ENCODE measurements at places on chromosomes 16 and 17.

GRCh38 chr16:54098247-54098646 lies 188.3 kb downstream of the IRX3 start:
- DNase-seq, result no peak

GRCh38 chr17:57045868-57046704 lies 39.0 kb upstream of the AKAP1 start:
- no peak for DNase-seq

DNA sequence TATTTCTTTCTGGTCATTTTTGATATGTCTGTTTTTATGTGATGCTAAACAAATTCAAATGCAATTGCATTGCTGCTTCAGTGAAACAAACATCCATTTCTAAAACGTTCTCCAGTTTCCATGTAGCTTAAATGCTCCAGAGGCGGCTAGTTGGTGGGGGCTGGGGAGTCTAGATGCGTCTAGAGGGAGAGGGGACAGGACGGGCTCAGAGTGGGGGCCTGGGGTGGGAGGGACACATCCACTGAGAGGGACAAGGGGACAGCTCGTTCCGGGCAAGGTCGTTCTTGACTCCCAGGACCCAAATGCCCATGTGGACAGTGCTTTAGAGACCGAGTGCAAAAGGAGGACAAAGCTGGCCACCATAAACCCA lies 102.3 kb downstream of the FOXL1 start:
- DNase-seq, result no peak

DNA sequence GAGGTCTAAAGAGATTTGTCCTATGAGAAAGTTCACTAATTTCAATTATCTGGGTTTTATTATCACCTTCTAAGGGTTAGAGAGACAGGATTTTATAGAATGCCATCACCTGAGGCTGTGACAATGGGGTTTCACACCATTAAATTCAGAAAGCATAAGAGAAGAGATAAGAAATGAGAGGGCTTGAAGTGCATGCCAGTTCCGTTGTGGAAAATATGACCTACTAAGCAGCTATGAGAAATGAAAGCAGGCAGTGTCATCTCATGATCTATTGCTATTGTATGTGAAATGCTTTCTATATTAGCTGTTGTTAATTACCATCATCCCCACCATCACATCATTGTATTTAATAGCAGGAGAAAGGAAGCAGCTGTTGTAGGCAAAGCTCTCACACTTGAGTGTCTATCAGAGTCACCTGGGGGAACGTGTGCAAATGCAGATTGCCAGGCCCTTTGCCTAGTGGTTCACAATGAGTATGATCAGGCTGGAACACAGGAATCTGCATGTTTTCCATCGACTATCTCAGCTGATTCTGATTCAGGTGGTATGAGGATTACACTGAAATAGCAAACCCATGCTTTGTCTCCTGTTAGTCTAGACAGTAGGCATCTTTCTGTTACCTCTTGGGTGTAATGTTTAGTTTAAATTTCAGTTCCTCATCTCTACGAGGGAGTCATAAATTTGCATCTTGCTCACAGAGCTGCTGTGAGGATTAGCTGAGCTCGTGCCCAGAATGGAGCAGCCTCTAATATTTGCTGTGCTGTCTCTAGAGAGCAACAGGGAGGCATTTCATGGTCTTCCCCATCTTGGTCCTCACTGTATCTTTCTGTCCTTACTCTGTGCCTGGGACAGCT lies 256.4 kb downstream of the CDH13 start:
- DNase-seq, result no peak

DNA sequence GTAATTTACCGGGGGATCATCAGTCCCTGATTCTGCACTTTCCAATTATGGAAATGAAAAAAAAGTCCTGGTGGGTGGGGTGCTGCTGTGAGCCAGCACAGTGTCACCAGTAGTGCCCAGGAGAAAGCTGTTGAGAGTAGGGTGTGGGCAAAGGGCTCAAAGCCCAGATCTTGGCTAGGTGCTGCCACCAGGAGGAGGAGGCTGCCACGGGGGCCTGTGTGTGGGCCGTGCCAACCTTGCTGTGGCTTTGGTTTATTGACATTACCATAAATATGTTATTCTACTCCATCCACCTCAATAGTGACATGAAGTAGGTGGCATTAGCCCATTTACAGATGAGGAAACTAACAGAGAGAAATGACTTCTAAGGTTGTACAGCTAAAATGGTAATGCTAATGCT lies 6.7 kb upstream of the PRPSAP2 start:
- DNase-seq, result no peak

GRCh38 chr16:25855818-25856217 lies 164.1 kb downstream of the HS3ST4 start:
- DNase-seq, result no peak

GRCh38 chr17:81536299-81537290 lies 8.4 kb downstream of the FSCN2 start:
- DNase-seq, result no peak

- DNase-seq, result no peak
Measured at GRCh38 chr17:67246653-67247415, 1.8 kb upstream of the HELZ start.

DNA sequence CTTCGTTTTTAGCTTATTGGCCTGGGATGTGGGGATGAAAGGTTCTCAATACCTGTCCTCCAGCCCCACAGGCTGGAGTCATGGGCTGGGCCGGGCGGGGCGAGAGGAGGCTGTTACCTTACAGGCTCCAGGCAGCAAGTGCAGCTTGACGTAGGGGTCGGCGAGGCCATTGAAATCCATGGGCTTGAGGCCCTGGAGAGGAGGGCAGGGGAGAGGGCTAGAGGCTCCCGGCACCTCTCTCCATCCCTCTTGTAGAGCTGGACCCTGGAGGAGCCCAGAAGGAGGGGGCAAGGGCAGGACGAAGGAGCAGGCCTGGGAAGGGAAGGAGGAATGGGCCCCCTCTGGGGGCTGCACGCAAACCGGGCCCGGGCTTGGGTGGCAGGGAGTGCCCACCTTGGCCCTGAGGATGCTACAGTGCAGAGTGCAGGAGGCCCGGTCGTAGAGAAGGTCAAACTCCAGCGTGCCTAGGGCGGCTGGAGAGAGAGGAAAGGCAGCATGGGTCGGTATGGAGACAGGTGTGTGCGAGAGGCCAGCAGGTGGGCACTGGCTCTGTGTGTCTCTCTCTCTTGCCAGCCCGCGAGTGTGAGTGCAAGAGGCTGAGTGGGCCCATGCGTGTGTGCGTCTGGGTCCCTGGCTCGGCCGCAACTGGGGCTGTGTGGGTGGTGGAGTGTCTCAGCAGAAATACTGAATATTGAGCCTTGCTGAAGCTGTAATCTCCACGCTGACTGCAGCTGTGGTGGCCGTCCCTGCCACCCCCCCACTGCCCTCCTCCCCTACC lies 1.6 kb downstream of the DOC2A start:
- no peak for DNase-seq

GRCh38 chr17:50311483-50311882 lies 34.4 kb upstream of the XYLT2 start:
- no peak for DNase-seq
